ENCODE measurements at places on chromosomes 3 and 15. TPM values are rescaled to one million over a fixed set of nuclear protein-coding genes. Genes with fewer than 3 reads are reported as not detected.
A peak's percentile ranks its signal among the peaks of the same experiment; 100 is the strongest.

The TARS3 gene
- 8.2 TPM for total RNA-seq

The GOLGA6L4 gene
- total RNA-seq = 7.5 TPM

The GABRB3 gene
- total RNA-seq = not detected

The FAM240A gene
- not detected for total RNA-seq

The AQP9 gene
- total RNA-seq = not detected

The EPHA3 gene
- total RNA-seq = not detected

The SNURF gene
- total RNA-seq = 9.4 TPM

The PLA2G4E gene
- total RNA-seq = not detected

GRCh38 chr15:66864086-66864830 is 162.2 kb downstream of the SMAD6 start:
- no peak for DNase-seq

GRCh38 chr3:8657804-8658305 is 13.3 kb upstream of the SSUH2 start:
- no peak for DNase-seq

GRCh38 chr3:58508437-58508836 is 16.5 kb downstream of the KCTD6 start:
- no peak for DNase-seq

DNA sequence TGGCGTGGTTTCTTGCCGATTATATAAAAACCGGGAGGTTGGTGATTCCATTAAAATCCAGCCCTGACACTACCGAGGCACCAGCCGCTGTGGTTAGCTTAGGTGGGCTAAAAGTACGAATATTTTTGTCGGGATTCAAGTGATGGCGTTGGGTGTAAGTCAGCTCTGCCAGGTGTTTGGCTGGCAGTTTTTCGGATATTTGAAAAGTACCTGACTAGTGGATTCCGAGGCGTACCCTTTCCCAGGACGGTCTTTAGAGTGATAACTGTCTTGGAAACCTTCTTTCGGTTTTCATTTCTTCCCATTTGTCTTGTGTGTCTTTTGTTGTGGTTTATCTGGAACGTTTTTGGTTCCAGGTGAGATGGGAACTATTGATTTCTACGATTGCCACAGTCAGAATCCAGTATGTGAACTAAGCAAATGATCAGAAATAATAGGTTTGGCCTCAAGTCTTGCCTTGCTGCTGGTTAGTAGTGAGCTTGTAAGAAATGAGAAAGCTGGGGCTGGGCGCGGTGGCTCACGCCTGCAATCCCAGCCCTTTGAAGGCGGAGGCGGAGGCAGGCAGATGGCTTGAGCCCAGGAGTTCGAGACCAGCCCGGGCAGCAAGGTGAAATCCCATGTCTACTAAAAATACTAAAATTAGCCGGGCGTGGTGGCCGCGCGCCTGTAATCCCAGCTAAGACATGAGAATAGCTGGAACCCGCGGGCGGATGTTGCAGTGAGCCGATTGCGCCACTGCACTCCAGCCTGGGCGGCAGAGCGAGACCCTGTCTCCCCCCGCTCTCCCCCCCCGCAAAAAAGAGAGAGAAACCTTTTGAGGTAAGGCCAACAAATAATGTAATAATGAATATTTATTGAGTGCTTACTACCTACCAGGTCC is 1.4 kb downstream of the FYTTD1 start:
- DNase-seq = peak; percentile 57

- no peak for DNase-seq
Observed at GRCh38 chr3:13569641-13570390, 20.9 kb downstream of the FBLN2 start.

GRCh38 chr15:88794001-88794400 is 9.2 kb upstream of the ACAN start:
- no peak for DNase-seq

GRCh38 chr3:71097557-71097956 is 486.0 kb downstream of the FOXP1 start:
- no peak for DNase-seq

DNA sequence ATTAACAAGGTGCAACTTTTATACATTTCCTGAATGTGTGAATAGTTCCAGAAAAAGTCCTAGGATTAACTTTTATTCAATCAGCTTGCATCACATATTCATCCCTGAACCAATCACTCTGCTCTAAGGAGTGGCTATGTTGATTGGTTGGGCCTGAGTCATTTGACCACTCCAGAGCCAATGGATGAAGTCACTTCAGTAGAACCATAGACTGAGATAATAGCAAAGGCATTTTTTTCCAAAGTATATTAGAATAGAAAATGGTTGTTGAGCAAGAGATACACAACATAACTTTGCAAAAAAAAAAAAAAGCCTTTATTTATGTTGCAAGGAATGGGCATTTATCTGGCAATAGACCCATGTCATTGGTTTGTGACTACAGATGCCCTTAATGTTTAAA is 55.5 kb upstream of the AGTR1 start:
- no peak for DNase-seq

DNA sequence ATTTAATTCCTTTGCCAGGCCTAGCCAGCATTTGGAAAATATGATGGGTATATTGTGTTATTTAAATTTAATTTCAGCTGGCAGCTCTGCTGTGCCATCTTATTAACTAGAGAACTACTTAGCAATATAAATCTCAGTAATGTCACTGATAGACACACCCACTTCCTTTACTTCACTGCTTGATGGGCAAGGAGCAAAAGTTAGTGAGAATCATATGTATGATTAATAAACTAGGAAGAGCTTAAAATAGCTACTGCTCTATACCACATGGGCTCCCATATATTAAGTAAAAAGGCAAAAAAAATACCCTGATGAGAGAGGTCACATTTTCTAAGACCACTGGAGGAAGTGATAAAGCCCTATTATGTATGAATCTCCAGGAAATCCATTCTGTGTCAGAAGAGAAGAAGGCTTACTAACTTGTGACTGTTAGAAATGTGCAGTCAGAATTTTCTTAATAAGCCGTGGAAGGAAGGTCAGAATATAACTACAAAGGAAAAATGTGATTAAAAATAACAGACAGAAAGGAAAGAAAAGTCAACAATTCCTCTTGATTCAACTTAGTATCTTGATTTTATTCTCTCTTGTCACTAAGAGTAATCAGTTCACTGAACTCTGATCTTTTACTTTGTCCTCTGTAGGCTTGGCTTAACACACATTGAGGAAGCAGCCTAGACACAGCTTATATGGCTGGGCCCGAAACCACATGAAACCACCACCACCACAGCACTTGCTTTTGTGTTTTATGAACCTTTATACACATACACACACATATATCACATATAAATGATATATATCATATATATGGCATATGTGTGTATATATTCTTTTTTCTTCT is 1233.9 kb upstream of the ALCAM start:
- DNase-seq = peak; percentile 72

GRCh38 chr3:97820780-97821179 is 1.0 kb upstream of the CRYBG3 start:
- no peak for DNase-seq

GRCh38 chr15:97687654-97688053 is 272.8 kb upstream of the ARRDC4 start:
- DNase-seq = no peak

GRCh38 chr3:194285850-194286197 is 65.3 kb downstream of the CPN2 start:
- DNase-seq = no peak

- no peak for DNase-seq
Observed at GRCh38 chr3:185058796-185059195, 94.1 kb downstream of the C3orf70 start.

- DNase-seq = peak; percentile 82
Observed at GRCh38 chr15:70806992-70807712, 43.8 kb upstream of the UACA start.

DNA sequence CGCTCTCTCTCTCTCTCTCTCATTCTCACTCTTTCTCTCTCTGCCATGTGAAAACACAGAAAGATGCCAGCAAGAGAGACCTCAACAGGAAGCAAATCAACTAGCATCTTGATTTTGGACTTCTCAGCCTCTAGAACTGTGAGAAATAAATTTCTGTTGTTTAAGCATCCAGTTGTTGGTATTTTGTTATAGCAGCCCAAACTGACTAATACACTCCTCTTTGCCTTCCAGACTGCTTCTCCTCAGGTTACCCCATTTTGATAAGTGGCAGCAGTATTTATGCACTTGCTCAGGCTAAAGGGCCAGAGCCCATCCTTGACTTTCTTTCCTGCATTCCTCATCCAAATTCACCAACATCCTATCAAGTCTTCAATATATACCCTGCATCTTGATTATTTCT is 76.6 kb upstream of the NANOGP8 start:
- no peak for DNase-seq

- DNase-seq = peak; percentile 21
Observed at GRCh38 chr15:85331655-85332285, 48.6 kb upstream of the AKAP13 start.

DNA sequence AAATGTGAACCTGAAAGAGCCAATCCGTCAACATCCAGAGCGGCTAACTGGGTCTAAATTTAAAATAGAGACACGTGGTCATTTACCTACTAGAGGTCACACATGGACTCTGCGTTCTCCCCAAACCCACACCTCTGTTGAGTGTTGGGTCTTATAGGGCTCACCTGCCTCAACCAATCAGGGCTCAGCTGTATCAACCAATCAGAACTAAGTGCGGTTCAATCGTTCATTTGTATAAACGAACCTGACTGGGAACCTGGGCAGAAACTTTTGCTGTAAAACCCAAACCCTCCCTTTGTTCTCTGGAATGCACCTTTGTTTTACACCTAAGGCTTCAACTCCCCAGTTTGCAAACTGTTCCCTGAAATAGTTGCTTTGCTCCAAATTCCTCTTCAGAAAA is 8.9 kb downstream of the DNAAF4 start:
- no peak for DNase-seq

DNA sequence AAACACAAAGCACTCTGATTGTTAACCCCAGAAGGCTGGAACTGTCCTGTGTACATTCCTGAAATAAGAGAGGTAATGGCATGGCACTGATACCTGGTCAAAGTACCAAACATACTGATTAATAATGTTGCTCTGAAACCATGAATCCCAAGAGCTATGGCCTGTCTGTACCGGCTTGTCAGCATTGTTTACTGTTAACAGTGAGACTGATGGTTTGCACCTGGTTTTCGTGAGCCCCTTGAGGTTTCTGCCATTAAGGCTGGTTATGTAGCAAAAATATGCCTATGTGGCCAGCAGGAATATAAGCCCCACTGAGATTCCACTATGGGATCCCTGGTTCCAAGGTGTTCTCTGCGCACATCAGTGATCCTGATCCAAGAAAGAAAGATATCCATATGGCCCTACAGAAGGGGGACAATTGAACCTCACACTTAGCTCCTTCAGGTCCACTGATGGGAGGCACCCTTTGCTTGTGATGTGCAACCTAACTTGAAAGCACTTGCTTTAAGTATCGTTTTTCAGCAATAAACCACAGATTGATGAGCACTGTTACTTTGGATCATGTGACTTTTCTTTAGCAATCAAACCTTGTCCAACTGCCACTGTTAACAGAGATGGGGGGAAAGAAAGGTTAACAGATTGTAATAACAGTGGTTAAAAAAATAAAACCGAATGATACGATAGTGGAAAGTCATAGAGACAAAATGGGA is 65.2 kb downstream of the TBL1XR1 start:
- no peak for DNase-seq

- no peak for DNase-seq
Observed at GRCh38 chr3:104941785-104942184, 424.9 kb upstream of the ALCAM start.

DNA sequence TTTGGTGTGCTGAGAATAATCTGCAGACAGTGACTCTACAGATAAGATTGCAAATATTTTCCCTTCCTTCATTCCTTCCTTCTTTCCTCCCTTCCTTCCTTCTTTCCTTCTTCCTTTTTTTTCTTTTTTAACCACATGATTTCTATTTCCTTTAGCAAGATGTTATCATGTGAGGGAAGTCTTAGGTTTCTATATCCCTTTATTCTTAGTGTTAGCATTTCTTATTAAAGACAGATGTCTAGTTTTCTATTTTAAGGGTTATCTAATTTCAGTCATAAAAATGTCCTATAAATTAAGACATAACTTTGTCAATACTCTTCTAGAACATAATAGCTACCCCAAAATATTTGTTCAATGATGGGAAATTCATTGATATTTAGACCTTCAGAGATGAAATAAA is 470.9 kb downstream of the LPP start:
- no peak for DNase-seq

GRCh38 chr3:172442606-172443005 is 5.7 kb downstream of the GHSR start:
- DNase-seq = no peak

- peak; percentile 14 for DNase-seq
Observed at GRCh38 chr3:30098653-30099455, 507.5 kb upstream of the TGFBR2 start.

DNA sequence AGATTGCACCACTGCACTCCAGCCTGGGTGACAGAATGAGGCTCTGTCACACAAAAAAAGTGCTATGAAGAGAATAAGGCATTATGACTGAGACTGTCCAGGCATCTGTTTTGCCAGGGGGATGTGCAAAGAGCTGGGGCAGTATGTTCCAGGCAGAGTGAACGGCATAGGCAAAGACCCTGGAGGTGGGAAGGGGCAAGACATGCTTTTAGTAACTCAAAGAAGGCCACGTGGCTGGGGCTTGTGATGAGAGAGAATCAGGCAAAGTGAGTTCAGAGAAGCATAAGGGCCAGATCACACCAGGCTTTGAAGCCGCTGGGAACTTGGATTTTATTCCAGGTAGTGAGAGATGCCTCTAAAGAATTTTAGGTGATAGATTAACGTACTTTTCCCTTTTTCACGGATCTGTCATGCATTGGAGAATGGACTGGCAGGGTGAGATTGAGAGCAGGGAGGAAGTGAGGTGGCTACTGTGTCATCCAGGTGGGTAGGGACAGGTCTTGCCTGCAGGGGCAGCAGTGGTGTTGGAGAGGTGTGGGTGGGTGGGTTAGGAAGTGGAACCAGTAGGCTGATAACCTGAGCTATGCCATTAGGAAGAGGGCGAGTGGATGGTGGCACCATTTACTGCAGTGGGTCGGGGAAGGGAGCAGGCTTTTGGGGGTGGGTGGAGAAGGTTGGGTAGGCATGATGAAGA is 31.7 kb downstream of the ATP2B2 start:
- no peak for DNase-seq

DNA sequence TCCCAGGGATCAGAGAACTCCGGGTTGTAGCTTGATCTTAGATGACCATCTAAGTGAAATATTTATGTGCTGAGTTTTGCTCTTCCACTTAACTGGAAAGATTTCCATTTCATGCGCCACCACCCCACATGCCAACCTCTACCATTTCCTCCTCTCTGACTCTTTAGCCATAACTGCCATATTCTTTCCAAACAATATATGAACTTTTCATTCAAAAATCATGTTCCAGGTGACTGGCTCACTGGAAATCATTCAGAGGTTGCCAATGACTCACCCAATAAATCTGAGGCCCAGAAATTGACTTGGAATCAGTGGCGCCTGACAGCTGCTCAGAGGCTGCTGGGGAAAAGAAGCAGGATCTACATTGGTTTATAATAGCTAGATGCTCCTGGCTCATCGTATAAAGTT is 31.6 kb upstream of the FAM174B start:
- peak; percentile 79 for DNase-seq

GRCh38 chr3:197025736-197026480 is 3.7 kb downstream of the MELTF start:
- DNase-seq = no peak

GRCh38 chr3:154872074-154872473 is 208.0 kb upstream of the MME start:
- peak; percentile 15 for DNase-seq

Measured in endothelial cell of umbilical vein (primary cell).